Immature natural killer cell (primary cell): ENCODE measurements at places on chromosomes 16 and 17.
A peak's percentile ranks its signal among the peaks of the same experiment; 100 is the strongest.

- DNase-seq, result no peak
Measured at GRCh38 chr17:28484296-28484695, 10.9 kb downstream of the SLC13A2 start.

- DNase-seq, result no peak
Measured at GRCh38 chr16:26374279-26374925, 682.6 kb downstream of the HS3ST4 start.

GRCh38 chr17:82619641-82620040, 28.6 kb downstream of the WDR45B start:
- DNase-seq, result no peak

DNA sequence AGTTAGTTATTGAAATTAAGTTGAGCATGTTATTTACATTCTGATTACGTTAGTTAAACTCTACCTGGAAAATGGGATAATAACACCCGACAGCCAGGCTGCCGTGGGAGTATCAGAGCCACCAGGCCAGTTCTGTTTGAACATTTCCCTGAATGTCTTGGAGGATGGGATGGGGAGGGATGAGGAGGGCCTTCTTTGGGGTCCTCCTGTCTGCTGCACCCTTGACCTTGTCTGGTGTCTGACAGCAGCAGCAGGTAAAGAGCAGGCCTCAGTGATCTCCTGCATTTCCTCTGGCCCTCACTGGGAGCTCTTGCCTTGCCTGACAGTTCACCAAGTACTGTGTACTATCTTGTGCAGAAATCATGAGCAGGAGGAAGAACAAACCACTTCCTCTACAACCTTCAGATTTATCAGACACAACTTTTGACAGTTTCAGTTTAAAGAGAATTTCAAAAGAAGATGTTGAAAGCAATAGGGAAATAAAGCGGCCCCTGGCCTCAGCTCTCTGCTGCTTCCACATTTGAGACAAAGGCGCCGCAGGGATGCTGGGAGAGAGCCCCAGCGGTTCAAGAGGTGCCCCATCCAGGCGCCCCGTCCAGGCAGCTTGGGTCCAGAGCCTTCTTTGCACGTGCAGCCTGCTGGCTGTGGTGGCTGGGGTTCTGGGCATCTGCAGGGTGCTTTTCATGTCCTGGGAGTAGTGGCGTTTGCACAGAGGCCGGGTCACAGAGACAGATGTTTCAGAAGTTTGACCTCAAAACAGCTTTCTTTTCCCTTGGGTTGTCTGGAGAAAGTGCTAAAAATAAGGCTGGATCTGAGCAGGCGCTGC, 25.3 kb downstream of the CMIP start:
- DNase-seq, result peak; percentile 58

- DNase-seq, result no peak
Measured at GRCh38 chr17:17855976-17856375, 19.2 kb upstream of the SREBF1 start.

DNA sequence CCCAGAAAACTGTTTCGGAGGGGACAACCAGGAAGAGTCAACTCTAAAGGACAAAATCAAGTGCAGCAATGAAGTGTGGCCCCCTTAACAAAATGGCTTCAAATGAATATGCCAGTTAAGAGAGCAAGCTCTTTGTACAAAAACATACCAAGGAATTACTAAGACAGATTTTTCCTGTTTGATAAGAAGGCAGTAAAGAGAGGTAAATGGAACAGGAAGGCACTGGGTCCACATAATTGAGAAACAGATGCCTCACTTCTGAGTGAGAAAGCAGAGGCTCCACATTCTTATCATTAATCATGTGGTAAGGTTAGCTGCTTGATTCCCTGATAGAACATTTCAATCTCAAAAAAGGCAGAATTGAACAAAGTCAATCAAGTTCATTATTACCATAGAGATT, 44.9 kb downstream of the MBTD1 start:
- DNase-seq, result no peak

GRCh38 chr16:79169239-79169638, 431.3 kb downstream of the MAF start:
- DNase-seq, result no peak
